ENCODE measurements at places on chromosomes 7 and 10. TPM values are rescaled to one million over a fixed set of nuclear protein-coding genes. Genes with fewer than 3 reads are reported as not detected.

GRCh38 chr10:43044448-43044921 is 32.4 kb upstream of the RET start:
- no peaks in the 10 kb centered on the region for H3K36me3 ChIP-seq
- no peak overlapping the region for H3K27ac ChIP-seq
- H3K4me1 ChIP-seq: no peaks in the 10 kb centered on the region
- no peaks in the 10 kb centered on the region for H3K27me3 ChIP-seq
- H3K4me3 ChIP-seq: no peak overlapping the region

- H3K4me1 ChIP-seq: no peaks in the 10 kb centered on the region
- no peak for DNase-seq
- H3K27me3 ChIP-seq: no peaks in the 10 kb centered on the region
- no peaks in the 10 kb centered on the region for H3K36me3 ChIP-seq
- no peak overlapping the region for H3K4me3 ChIP-seq
These were observed 309.4 kb downstream of the SFMBT2 start for GRCh38 chr10:7101451-7101850.

Gene IFIT1
- 9.0 TPM for total RNA-seq

- no peak overlapping the region for H3K27ac ChIP-seq
- no peaks in the 10 kb centered on the region for H3K4me1 ChIP-seq
- no peak for DNase-seq
These were observed 94.6 kb downstream of the TRIM24 start for GRCh38 chr7:138554674-138555073.

Gene UCMA
- total RNA-seq: not detected

Gene KCND2
- 0.14 TPM for total RNA-seq

Gene PNLIP
- total RNA-seq: 1.7 TPM

DNA sequence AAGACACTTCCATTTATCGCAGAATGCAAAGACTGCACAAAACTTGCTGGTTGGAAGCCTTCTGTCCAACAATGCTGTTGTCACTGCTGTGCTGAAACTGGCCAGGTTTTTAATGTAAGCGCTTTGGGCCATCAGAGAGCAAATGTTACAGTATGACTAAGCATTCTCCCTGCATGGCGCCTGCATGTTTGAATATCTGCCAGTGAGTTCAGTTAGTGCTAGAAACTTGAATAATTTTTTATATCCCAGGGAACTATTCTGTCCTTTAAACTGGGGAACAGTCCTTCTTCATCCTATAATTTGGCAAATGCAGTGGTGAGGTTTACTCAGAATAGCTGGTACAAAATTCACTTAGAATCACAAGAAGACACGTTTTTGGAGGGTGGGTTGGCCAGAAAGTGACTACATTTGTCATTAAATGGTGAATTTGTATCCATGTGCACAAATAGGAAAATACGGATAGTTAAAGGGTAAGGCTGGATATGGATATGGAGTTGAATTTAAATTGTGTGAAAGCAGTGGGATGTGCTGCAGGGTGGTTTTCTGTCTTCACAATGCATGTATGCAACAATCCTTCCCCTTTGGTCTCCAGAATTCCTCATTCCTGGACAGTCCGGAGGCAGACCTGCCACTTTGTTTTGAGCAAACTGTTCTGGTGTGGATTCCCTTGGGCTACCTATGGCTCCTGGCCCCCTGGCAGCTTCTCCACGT is 1.7 kb downstream of the ABCC2 start:
- no peak for DNase-seq
- no peaks in the 10 kb centered on the region for H3K36me3 ChIP-seq
- H3K4me1 ChIP-seq: peaks cover 25% of the 10 kb centered on the region
- no peaks in the 10 kb centered on the region for H3K27me3 ChIP-seq
- H3K4me3 ChIP-seq: no peak overlapping the region

GRCh38 chr7:44454348-44454747 is 36.1 kb downstream of the NUDCD3 start:
- H3K36me3 ChIP-seq: peaks cover 4% of the 10 kb centered on the region
- no peaks in the 10 kb centered on the region for H3K27me3 ChIP-seq
- H3K4me3 ChIP-seq: no peak overlapping the region
- DNase-seq: no peak
- no peak overlapping the region for H3K27ac ChIP-seq

DNA sequence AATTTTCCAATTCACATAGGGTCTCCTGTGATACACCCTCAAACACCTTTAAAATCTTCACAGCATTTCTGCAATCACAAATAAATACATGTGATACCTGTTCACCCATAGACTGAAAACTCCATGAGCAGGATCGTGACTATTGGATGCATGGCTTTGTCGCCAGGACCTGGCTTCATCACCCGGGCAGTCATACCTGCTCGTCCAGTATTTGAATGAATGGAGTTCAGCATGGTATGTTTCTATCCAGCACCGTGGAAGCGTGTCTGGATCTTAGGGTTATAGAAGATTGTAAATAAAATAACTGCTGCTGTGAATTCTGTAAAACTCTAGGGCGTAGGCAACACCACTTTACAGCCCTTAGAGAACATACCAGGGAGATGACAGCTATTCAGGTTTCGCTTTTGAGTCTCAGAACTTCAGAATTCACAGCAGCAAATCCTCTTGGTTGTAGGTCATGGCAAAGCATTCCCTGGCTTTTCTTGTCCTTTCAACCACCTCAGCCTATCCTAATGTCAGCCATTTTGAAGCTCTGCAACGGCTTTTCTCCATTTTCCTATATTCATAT is 47.4 kb upstream of the USP6NL start:
- no peaks in the 10 kb centered on the region for H3K36me3 ChIP-seq
- H3K27ac ChIP-seq: no peak overlapping the region
- no peaks in the 10 kb centered on the region for H3K27me3 ChIP-seq
- no peak overlapping the region for H3K4me3 ChIP-seq
- no peak for DNase-seq

Gene VSTM2A
- not detected for total RNA-seq

GRCh38 chr10:122503012-122503411 is 41.7 kb downstream of the HTRA1 start:
- H3K27ac ChIP-seq: peak overlapping the region; percentile 2
- no peaks in the 10 kb centered on the region for H3K27me3 ChIP-seq
- no peak for DNase-seq
- peaks cover 11% of the 10 kb centered on the region for H3K36me3 ChIP-seq
- no peak overlapping the region for H3K4me3 ChIP-seq

GRCh38 chr7:33807779-33808482 is 97.4 kb upstream of the BMPER start:
- DNase-seq: no peak
- H3K27ac ChIP-seq: no peak overlapping the region
- peaks cover 13% of the 10 kb centered on the region for H3K4me1 ChIP-seq

Gene NPC1L1
- total RNA-seq: 0.85 TPM

DNA sequence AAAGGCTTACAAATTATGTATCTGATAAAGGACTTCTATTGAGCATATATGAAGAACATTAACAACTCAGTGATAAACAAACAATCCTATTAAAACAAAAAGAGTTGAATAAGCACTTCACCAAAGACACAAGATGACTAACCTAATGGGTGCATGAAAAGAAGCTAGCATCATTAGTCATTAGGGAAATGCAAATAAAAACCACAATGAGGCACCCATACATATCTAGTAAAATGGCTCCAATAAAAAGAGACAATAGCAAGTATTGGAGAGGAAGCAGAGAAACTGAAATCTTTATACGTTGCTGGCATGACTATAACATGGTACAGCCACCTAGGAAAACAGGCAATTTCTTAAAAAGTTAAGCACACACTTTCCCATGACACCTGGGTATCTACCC is 77.6 kb upstream of the ZMIZ1 start:
- H3K27me3 ChIP-seq: no peaks in the 10 kb centered on the region
- H3K27ac ChIP-seq: no peak overlapping the region
- H3K4me3 ChIP-seq: no peak overlapping the region
- H3K4me1 ChIP-seq: no peaks in the 10 kb centered on the region
- H3K36me3 ChIP-seq: no peaks in the 10 kb centered on the region

Gene TCAF2
- 6.1 TPM for total RNA-seq

Gene HYAL4
- not detected for total RNA-seq

Gene RSBN1L
- total RNA-seq: 27.7 TPM

Gene CFAP46
- total RNA-seq: not detected

Gene FBXL13
- 2.5 TPM for total RNA-seq

GRCh38 chr7:128420773-128421172 is 11.0 kb upstream of the IMPDH1 start:
- H3K36me3 ChIP-seq: no peaks in the 10 kb centered on the region
- DNase-seq: no peak
- no peaks in the 10 kb centered on the region for H3K27me3 ChIP-seq
- H3K4me3 ChIP-seq: no peak overlapping the region
- H3K27ac ChIP-seq: no peak overlapping the region

DNA sequence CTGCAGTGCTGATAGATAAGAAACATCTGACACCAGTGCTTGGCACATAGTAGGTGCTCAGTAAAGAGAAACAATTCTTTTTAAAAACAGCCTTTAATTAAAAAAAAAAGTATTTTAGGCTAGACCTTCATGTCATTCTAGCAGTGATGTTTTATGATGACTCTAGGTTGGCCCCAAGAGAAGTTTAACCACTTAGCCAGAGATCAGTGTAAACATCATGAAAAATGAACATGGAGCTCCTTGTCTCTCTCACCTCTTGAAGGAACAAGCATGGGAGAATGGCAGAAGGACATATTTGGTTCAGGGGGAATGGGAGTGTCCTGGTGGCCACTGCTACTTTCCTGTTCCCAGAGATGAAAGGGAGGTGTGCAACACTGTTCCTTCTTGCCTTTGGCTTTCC is 641.0 kb downstream of the LRMDA start:
- H3K4me1 ChIP-seq: peaks cover 41% of the 10 kb centered on the region
- H3K4me3 ChIP-seq: no peak overlapping the region
- no peaks in the 10 kb centered on the region for H3K27me3 ChIP-seq
- no peak overlapping the region for H3K27ac ChIP-seq

Gene TLL2
- total RNA-seq: not detected

DNA sequence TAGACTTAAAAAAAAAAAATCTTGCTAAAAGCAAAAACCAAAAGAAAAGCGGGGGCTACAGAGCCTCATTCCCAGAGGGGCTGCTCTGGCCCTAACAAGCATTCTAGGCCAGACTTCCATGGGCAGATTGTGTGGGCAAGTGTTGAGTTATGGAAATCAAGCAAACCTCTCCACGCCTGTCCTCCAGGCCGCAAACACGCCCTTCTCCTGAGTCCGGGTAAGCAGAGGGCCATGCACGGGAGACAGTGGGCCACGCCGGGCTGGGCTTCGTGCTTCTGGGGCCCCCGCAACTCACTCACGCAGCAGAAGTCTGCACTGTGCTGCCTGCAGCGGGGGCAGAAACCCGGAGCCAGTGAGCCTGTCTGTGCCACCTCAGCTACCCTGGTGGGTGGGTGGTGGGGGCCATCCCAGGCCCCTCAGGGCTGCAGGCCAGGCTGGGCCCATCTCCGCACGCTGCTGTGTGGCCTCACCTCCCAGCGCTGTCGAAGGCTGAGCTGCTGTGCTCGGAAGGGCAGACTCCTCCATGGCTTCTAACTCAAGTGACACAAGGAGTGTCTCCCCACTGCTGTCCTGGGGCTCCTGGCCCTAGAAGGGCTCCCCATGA is 125.6 kb downstream of the FAM53B start:
- H3K4me1 ChIP-seq: peaks cover 9% of the 10 kb centered on the region
- H3K36me3 ChIP-seq: no peaks in the 10 kb centered on the region
- H3K27me3 ChIP-seq: no peaks in the 10 kb centered on the region

DNA sequence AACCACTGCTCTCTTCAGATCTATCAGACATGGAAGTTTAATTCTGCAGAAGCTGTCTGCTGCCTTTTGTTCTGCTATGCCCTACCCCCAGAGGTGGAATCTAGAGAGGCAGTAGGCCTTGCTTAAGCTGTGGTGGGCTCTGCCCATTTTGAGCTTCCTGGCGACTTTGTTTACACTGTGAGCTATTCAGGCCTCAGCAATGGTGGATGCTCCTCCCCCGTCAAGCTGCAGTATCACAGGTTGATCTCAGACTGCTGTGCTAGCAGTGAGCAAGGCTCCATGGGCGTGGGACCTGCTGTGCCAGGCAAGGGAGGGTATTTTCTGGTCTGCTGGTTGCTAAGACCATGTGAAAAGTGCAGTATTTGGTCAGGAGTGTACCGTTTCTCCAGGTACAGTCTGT is 45.1 kb upstream of the CDK14 start:
- no peaks in the 10 kb centered on the region for H3K36me3 ChIP-seq
- no peak overlapping the region for H3K4me3 ChIP-seq
- H3K27ac ChIP-seq: no peak overlapping the region

Gene GCK
- total RNA-seq: 1.6 TPM

DNA sequence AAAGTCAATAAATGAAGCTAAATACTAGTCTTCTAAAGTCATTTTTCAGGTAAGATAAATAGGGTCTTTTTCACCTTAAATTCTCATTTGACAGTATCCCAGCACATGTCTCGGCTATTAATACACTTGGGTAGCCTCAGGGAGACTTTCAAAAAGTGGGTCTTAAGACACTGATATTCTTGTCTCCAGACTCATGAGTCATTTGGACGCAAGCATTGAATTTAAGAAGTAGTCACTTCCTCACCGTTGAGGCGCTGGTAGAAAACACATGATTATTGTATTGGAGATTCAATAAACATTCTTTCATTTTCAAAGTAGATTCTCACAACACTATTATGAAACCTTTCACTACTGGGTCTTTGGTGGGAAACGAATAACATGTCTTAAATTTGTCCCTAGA is 108.9 kb upstream of the SP8 start:
- no peaks in the 10 kb centered on the region for H3K27me3 ChIP-seq
- DNase-seq: no peak
- H3K4me1 ChIP-seq: no peaks in the 10 kb centered on the region
- no peak overlapping the region for H3K4me3 ChIP-seq
- no peak overlapping the region for H3K27ac ChIP-seq
- no peaks in the 10 kb centered on the region for H3K36me3 ChIP-seq

DNA sequence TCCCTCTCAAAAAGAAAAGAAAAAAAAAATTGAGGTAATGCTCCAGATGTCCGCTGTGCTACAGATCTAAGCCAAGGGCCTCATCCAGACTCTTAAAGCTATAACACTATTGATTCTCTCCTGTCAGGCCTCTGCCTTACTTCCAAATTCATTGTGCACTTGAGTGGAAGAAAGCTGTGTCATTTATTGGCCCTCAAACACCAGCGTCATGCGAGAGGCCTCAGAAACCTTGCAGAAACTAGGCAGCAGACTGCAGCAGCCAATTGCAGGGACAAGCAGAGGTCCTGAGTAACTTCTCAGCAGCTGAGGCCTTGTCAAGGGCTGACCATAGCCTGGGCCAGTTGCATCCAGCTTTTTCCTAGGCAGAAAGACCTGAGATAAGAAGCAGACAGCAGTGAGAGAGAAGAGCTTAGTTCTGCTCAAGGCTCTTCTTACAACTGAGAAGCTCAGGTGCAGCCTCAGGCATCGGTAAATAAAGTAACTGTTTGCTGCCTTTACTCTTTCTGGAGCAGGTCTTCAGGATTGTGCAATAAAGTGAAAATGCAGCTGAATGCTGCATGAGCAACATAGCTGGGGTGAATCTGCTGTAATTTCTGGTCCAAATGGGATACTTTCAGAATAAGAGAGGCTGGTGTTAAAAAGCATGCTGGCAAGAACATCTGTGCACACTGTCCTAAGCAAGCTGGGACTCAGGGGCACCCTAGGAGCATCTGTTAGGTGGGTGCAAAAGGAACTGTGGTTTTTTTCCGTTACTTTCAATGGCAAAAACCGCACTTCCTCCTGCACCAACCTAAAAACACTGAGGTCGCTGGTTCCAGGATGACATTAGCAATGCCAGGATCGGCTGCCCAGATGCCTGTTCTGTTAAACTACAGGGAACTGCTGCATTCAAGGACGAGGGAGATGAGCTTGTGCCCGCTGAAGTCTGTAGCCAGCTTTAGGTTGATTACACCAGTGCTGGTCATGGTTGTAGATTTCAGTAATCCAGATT is 181.8 kb upstream of the PFKP start:
- H3K4me3 ChIP-seq: no peak overlapping the region
- no peak overlapping the region for H3K27ac ChIP-seq
- no peaks in the 10 kb centered on the region for H3K4me1 ChIP-seq
- no peaks in the 10 kb centered on the region for H3K27me3 ChIP-seq
- DNase-seq: no peak

Measured in thoracic aorta (tissue), 2 donors.